ENCODE measurements at places on chromosomes 5 and 9.

GRCh38 chr5:179290681-179291540, 54.4 kb downstream of the ADAMTS2 start:
- DNase-seq = no peak

GRCh38 chr9:95721061-95721531, 154.4 kb upstream of the ERCC6L2 start:
- DNase-seq = no peak

DNA sequence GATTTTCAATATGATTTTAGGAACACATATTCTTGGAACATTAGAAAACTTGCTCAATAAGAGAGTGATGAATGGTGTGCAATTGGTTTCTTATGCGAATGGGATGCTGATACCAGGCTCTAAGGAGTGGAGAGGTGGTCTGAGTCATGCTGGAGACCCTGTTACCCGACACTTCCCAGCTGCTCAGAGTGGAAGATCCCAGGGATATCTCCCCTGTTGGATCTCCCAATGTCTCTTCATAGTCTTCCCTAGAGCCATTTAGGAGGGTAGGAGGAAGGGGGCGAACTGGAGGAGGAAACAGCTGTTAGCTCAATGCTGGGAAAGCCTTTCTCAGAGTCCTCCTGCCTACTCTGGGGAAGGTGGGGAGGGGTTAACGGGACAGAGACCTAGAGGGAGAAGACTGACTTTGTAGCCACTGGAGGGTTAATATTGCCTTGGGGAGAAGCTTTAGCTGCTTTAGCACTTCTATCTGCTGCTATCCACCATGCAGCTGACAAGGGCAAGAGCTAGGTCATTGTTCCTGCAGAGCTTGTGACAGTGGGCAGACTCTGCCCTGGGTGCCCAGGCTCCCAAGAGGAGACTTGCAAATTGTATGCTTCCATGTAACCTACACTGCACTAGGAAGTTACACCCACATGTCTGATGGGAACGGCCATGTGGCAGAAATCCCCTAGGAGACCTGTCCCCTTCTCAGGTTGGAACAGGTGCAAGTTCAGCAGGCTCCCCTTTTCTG, 301.0 kb downstream of the GADD45G start:
- DNase-seq = no peak

- no peak for DNase-seq
Observed at GRCh38 chr5:159458217-159458711, 128.0 kb upstream of the IL12B start.

- no peak for DNase-seq
Observed at GRCh38 chr5:11385901-11386293, 518.3 kb downstream of the CTNND2 start.

GRCh38 chr5:172637110-172637580, 3.9 kb upstream of the NEURL1B start:
- DNase-seq = no peak

DNA sequence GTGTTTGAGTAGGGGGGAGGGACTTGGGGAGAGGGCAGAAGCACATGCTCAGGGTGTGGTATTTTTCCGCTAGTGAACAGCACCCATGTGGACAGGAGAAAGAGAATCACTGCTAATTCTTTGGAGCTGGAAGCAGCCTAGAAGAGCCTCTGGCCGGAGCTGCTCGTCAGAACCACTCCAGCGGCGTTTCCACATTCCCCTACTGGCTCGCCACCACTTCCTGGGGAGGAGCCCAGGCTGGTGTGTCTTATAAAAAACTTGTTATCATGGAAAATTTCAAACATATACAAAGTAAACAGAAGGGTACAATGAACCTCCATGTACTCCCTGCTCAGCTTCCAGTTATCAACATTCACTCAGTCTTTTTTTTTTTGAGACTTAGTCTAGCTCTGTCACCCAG, 26.7 kb downstream of the LHX2 start:
- DNase-seq = no peak

DNA sequence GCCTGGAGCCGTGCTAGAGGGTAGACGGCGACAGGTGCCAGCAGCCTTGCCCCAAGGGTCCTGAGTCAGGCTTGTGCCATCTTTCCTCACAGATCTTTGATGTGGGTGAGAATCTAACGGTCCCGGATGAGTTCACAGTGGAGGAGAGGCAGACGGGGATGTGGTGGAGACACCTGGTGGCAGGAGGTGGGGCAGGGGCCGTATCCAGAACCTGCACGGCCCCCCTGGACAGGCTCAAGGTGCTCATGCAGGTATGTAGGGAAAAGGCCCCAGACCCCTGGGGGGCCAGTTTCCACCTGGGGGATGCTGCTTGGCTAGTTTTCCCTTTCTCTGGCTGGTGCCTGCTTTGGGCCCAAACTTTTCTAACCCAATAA, 24.0 kb downstream of the PTGES2 start:
- peak; percentile 33 for DNase-seq

DNA sequence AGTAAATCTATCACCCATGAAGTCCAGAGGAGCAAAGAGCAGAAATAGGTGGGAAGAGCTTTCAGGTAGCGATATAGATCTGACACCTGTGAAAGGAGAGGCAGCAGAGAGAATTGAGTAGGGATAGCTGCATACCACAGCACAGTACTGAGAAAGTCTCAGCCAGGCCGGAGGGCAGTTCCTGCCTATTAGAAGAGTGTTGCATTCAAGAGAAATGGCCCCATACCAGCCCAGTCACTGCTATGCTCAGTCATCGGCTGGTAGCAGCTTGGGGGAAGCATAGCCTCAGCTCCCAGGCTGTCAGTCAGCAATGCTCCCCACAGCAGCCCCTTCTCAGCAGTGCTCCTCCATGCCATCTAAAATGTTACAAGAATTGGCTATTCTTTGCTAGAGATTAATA, 285.1 kb upstream of the CDH6 start:
- DNase-seq = no peak

DNA sequence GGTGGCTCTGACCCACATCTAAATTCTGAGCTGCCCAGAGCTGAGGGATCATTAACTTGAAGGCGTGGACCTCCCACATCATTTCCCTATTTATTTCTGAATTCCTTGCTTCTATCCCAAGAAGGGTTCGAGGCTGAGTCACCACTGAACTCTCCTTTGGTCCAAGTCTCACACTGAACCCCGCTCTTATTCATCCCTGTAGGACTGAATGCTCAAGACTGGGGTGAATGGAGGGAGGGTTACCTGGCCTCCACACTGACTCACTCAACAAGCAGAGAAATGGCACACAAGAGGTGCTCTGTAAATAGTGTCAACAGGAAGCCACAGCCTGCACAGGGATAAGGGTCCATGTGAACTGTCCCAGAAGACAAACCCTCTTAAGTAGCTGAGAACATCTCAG, 79.1 kb upstream of the FSTL4 start:
- DNase-seq = no peak

DNA sequence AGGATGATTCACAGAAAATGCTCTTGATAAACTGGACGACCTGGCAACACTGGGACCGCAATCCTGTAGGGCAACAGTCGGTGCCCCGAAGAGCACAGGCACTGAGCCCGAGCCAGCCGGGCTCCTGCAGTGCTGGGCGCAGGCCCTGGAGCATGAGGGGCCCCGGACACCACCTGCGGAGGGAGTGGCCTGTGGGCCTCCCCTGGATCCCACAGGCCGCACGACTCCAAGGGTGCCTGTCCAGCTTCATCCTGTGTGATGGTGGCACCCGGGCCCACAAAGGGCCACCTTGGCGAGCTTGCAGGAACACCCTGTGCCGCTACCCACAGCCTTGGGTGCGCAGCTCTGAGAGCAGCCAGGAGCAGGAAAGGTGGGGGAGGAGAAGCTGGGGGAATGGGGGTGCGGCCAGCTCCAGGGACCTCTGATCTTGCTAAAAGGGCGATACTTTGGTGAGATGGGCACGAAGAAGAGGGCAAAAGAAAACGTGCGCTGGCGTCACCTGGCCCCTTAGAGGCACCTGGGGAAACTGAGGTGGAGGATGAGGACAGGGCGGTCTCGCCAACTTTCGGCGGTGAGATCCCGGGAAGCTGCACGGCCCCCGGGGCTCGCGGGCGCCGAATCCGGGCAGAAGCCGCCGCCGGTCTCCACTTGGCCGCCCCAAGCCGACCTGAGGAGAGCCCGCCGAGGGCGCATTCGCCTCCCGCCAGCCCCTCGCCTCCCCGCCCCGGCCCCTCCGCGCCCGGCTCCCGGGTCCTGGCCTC, 722 bp downstream of the TBC1D9B start:
- DNase-seq = no peak

- no peak for DNase-seq
Observed at GRCh38 chr5:2805080-2805479, 53.6 kb upstream of the IRX2 start.

GRCh38 chr9:137251490-137252268, 593 bp downstream of the STPG3 start:
- DNase-seq = no peak

DNA sequence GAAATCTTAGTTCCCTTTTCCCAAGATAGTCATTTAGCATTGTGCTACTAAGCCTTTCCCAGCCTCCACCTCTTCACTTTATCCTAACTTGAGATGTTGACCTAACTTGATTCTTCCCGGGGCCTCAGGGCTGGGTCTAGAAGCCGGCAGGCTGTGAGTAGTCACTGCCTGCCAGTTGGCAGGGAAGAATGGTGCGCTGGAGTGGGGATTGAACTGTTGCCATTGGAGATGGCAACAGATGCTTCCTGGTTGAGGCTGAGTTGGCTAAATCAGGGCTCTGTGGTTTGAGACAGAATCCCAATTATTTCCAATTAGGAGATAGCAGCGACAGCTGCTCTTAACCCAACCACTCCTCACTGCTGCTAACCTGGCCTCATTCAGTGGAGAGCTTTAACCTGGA, 343.1 kb downstream of the BRINP1 start:
- DNase-seq = no peak

GRCh38 chr5:74391410-74391809, 249.1 kb downstream of the ENC1 start:
- DNase-seq = no peak

GRCh38 chr9:26078706-26079105, 400.5 kb upstream of the TUSC1 start:
- DNase-seq = no peak

All from activated CD4-positive, alpha-beta T cell treated with anti-CD3 and anti-CD28 coated beads, Interleukin-2, amount 50 U/mL, for 4 hours (primary cell).